D721Med (cell line): ENCODE measurements at places on chromosomes 7 and 10.

- no peak for DNase-seq
Measured at GRCh38 chr7:47537716-47538675, 43.9 kb downstream of the TNS3 start.

DNA sequence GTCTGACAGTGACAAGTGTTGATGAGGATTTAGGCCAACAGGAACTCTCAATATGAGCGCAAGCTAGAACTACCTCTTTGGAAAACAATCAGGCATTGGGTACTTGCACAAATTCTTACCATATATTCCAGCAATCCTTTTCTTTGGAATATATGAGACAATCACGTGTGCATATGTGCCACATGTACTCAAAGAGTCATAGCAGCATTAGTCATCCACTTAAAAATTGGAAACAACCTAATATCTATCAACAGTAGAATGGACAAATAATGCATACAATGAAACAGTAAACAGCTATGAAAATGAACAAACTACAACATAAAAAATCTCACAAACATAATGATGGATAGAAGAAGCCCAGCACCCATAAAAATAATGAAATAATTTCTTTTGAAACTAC, 179.7 kb downstream of the GLI3 start:
- DNase-seq = no peak

DNA sequence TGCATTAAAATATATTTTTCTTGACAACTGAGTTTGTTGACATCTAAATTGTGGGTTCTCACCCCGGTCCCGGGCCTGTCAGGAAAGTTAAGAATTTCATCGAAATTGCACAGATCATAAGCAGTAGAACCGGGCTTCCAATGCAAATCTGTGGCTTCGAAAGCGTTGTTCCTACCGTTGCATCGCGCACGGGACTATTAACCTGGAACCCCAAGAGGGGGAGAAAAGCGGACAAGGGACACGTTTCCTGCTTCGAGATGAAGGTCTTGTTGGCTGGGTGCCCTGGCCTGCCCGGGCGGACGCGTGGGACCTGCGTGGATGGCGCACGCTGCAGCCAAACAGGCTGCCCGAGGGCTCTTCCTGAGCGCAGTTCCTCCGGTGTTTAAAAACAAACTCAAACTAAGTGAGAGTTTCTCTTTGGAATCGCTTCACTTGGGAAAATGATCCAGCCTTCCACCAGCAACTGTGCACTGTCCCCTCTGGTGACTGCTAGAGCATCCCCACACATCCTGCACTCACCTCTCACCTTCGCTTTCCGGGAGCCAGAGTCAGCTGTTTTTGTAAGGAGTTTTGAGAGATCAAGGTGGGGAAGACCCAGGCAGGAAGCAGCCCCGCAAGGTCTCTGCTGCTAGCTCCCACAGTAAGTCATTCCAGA, 5.1 kb upstream of the TBX20 start:
- no peak for DNase-seq

DNA sequence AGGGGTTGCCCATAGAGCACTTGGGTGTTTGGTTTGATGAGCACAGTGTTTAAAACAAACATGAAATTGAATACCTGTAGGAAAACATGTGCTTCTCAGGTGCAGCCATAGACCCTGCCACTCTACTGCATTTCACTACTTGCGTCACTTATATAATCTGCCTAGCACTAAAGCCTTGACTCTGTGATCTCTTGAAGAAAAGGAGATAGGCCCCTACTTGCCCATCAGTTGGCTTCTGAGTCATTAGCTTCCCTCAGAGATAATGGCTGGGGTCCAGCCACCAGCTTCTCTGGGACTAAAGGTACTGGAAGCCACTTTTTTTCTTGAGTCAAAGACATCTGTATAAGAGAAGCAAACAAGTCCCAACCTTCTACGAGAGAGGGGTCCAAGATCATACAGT, 45.9 kb upstream of the BTRC start:
- DNase-seq = no peak

DNA sequence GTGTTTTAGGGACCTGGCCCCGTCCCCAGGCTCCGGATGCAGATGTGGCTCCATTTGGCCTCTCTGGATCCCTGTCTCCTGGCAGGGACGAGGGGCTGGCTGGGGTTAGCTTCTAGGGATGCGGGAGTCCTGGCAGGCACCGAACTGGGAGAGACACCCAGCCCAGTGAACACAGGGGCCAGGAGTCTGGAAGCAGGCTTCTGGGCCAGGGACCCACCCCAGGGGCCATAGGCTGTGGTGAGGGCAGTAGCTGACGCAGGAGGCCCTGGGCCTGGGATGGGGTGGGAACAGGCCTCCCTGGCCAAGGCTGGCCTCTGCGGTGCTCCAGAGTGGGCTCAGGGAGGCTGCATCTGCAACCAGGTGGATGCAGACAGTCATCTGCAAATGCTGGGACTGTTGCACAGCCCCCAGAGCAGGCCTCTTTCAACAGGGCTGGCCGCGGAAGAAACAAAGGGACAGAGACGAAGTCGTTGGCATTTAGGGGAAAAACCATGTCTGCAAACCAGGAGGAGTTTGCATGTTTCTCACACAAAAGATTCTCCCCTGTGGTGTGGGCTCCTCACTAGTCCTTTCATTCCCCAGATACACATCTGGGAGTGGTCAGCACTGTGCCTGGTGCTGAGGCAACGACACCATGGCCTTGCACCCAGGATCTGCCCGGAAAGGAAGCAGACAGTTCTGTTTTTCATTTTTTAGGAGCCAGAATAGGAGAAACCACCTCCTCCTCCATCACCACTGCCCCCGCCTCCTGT, 36.4 kb upstream of the ZNF488 start:
- no peak for DNase-seq

DNA sequence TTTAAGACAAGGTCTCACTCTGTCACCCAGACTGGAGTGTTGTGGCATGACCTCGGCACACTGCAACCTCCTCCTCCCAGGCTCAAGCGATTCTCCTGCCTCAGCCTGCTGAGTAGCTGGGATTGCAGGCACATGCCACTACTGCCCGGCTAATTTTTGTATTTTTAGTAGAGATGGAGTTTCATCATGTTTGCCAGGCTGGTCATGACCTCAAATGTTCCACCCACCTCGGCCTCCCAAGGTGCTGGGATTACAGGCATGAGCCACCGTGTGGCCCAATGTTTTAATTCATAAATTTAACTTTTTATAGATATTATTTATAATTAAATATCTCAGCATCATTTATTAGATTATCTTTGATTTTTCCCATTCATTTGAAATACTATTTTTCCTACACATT, 658.0 kb upstream of the NRG3 start:
- DNase-seq = no peak

- DNase-seq = no peak
Measured at GRCh38 chr10:108662975-108663374, 1260.3 kb downstream of the XPNPEP1 start.

GRCh38 chr7:50985096-50985495, 202.4 kb upstream of the GRB10 start:
- no peak for DNase-seq

DNA sequence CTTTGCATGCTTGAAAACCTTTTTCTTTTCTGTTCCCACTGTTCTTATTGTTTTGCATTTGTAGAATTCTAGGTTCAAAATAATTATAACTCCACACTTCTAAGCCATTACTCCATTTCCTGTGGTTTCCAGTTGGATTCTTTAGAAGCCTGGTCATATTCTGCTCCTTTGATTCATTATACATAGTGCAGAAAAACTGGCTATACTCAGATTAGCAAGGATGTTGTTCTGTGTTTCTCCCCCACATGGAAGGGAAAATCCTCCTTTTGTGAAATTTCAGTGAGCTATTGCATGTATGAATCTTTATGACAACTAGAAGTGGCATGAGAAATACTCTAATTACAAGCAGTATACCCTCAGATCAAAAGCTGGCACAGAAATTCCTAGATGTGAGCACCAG, 79.5 kb downstream of the SLC13A1 start:
- DNase-seq = no peak

DNA sequence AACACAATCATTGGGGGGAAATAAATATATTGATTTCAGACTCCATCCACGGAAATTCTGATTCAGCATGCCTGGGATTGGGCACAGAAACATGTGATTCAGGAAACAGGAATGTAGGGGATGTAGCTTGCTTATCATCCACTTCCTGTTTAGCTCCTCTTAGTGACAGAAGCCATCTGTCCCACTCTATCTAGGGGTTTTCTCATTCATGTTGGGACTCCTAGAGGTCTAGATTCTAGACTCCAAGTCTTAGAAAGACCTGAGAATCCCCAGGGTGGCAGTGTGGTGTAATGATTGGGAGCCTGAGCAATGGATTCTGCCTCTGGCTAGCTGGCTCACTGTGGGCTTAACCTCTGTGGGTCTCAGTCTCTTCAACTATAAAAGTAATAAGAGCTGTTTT, 67.9 kb downstream of the CDK1 start:
- DNase-seq = no peak

- no peak for DNase-seq
Measured at GRCh38 chr10:77776487-77776886, 138.9 kb upstream of the KCNMA1 start.

GRCh38 chr10:99280472-99280871, 44.8 kb upstream of the HPSE2 start:
- DNase-seq = no peak

DNA sequence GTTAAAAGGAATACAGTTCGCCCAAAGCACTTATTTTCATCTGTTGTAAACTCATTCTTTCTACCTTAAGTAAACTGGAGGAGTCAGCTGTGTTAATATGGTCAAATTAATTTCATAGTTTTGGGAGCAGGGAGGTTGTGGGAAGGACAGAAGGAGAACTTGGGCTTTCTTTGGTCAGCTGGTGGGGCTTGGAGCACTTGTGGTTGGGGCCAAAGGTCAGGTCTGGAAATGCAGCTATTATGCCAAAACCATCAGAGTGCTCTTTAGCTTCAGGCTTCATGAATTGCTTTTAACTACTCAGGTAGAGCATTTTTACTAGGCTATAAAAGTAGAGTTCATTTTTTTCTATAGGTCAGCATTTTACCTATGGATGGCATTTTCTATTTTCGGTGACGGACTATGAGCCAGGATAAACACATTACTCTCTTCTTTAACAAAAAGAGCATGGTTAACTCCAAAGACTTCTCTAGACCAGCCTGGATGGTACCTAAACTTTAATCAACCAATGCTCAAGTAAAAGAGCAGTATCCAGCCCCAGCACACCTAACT, 30.0 kb downstream of the STEAP4 start:
- DNase-seq = no peak

- DNase-seq = no peak
Measured at GRCh38 chr7:128739990-128740682, 977 bp downstream of the CALU start.

DNA sequence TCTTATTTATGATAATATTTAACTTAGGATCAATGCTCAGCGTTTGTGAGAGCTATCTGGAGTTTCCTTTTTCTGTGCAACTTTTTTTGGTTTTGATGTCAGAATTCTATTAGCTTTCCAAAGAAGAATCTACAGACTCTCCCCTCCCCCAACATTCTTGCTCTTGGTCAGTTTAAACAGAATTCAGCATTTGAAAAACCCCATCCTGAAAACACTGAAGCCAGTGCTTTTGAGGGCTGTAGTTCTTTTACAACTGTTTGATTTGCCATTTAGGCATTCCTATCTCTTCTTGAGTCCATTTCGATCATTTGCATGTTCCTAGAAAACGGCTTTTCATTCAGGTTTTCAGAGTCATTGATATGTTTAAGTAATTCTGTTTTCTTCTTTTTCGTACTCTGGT, 15.6 kb upstream of the CXCL12 start:
- DNase-seq = no peak

DNA sequence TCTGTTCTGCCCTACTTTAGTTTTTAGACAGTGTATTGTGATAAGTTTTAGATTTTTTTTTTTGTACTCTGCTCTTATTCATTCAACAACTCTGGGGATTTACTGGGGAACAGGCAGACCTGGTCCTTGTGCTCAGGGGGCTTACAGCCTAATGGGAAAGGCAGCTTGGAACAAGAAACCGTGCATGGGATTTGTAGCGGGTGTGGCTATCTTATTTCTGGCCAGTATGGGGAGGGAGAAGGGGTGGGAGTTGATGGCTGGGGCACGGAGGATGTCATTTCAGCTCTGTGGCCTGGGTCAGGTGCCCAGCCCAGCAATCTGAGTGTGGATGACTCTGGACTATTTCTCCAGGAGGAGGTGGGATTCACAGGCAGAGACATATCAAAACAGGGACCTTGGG, 47.0 kb downstream of the GRK5 start:
- DNase-seq = no peak

GRCh38 chr7:121623130-121623872, 227.2 kb upstream of the FAM3C start:
- DNase-seq = no peak

DNA sequence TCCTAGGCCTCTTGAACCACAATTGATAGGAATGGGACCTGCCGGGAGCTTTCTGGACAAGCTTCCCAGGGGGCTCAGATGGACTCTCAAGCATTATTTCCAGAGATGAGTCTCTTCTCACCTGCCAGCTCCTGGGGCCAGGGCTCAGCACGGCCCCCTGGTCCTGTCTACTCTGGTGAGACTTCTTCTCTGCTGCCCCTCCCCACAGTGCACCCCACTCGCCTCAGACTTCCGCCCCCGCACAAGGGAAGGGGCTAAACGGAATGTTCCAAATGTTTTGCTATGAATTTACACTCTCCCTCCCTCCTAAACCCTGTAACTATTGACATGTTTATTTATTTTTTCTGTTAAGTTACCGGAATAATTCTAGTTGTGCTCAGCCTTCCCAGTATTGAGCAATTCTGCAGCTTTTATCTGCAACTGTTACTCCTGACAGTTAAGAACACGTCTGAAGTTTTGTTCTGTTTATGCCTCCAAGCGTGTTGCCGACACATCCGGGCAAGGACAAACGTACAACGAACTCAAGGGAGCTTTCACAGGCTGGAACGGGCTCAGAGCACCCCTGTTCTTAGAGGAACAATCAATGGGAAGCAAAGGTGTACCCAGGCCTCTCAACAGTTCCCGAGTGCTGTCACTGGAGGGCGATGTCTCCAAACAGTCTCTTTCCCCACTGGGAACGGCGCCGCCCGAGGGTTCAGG, 55.2 kb downstream of the FHIP2A start:
- DNase-seq = peak; percentile 32

GRCh38 chr10:110274647-110275046, 30.1 kb downstream of the SMNDC1 start:
- no peak for DNase-seq

GRCh38 chr10:111077785-111078504, 1.1 kb downstream of the ADRA2A start:
- DNase-seq = no peak

GRCh38 chr10:58932577-58933314, 243.7 kb upstream of the PHYHIPL start:
- no peak for DNase-seq

- no peak for DNase-seq
Measured at GRCh38 chr10:10605551-10606081, 412.1 kb upstream of the CELF2 start.

DNA sequence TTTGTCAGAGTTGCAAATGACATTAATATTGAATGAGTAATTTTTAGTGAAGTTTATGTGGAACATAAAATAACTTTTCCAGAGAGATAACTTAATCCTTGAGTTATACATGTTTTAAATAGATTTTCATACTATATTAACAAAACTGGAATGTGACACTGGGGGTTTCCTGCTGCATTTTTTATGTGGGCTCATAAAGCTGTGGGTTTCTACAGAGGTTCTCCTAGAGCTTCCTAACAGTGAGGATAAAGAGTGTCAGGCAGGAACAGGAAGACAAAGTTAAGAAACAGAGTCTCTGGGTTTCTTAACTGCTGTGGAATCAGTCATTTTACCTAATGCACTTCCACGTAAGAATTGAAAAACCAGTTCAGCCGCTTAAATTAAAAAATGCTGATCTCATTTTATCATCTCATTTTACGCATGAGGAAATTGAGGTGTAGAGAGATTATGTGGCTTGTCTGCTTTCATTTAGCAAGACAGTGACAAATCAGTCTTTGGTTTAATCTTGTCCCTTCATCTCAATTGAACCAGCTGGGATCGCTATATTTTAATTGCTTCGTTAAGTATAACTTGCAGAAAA, 5.0 kb downstream of the CD36 start:
- DNase-seq = no peak
